Fibroblast of skin of left biceps (primary cell): ENCODE measurements at places on chromosomes 12 and 14.
A peak's percentile ranks its signal among the peaks of the same experiment; 100 is the strongest.

DNA sequence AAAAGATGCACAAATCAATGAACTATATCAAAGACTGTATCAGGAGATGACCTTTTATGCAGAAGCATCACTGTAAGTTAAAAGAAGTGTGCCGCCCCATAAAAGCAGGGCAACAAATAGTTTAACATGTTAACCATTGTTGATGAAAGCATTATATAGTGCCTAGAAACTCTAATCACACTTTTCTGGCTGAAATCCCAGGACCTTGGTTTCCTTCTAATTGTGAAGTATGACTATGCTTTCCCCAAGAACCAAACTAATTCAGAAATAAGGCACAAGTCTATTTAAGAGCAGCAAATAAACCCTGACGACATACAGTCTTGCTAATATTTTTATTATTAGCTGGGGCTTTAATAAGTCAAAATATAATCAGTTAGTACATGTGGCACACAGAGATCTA is 21.7 kb downstream of the RACGAP1 start:
- no peak for DNase-seq

GRCh38 chr14:22715186-22715812 is 51.2 kb upstream of the OXA1L start:
- DNase-seq: no peak

GRCh38 chr14:99721792-99722516 is 37.9 kb downstream of the CYP46A1 start:
- no peak for DNase-seq

GRCh38 chr12:52268212-52268611 is 6.2 kb upstream of the KRT86 start:
- DNase-seq: no peak

DNA sequence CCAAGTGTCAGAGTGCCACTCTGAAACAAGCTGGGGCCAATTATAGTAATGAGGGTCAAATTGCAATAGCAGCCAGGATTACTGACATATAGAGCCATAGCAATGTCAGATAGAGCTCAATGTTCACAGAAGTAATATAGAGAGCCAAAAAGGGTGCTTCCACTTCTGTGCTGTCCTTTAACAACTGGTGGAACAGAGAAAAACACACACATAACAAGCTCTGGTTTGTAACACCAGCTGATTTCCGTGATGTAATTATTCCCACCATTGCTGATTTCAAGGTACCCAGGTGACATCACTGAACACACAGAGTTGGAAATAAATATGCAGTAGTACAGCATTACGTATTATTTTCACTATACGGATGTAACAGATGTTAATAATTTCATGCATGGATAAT is 3.0 kb upstream of the CLEC2B start:
- DNase-seq: no peak

GRCh38 chr12:45327823-45328383 is 112.0 kb downstream of the ANO6 start:
- no peak for DNase-seq

- peak; percentile 92 for DNase-seq
Observed at GRCh38 chr14:74886001-74886400, 4.3 kb downstream of the DLST start.

GRCh38 chr12:106138633-106139421 is at the start of gene NUAK1:
Gene NUAK1 (minus strand): TSS chr12:106138954. CDS start chr12:106138653, 301 bp downstream.
- DNase-seq: no peak

DNA sequence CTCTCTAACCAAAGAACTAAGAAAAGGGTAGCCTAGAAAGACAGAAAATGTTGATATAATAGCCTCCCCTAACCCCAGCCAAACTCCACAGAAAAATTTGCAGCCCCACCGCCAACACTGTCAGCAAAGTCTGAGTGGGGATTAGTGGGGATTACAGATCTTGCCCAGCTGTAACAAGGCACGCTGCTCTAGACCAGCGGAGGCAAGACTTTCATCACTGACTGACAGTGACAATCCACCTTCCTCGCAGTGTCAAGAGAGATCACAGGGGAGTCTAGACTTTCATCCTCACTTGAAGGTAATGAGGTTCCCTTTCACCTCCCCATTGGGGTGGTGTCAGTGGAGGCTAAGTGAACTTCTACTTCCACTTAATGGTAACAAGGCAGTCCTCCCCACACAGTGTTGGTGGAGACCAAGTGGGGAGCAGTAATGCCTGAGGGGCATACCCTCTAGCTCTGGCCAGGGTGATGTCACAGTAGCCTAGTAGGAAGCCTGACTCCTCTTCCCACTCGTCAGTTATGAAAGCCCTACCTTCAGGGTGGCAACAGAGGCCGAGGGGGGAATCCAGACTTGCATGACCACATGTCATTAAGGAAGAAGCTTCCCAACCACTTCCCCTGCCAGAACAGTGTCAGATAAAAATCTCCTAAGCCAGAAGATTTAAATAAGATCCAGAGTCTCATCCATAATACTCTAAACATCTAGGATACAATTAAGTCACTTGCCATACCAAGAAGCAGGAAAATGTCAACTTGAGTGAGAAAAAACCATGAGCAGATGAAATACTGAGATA is 91.7 kb upstream of the RASSF8 start:
- no peak for DNase-seq

GRCh38 chr12:85076688-85077430 is 40.7 kb downstream of the LRRIQ1 start:
- peak; percentile 82 for DNase-seq

DNA sequence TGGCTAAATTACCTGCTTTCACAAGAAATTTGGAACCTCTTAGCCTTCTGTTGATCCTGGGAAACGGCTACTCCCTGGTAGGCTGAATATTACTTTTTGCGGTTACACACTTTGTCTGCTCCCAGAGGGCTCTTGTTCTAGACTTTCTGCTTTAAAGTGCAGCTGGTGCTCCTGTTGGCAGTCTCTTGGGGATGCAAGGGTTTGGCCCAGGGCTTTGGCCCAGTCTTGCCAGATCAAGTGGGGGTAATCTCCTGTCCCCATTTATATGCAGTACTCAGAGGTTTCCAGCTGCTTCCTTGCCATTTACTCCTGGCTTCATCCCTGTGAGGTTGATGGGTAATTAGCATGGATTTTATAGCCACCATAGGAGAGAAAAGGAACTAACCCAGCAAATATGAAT is 558.2 kb upstream of the MIS18BP1 start:
- DNase-seq: no peak

- no peak for DNase-seq
Observed at GRCh38 chr12:118706437-118706836, 274.9 kb upstream of the SRRM4 start.

GRCh38 chr14:46250113-46250703 is 401.4 kb downstream of the RPL10L start:
- no peak for DNase-seq

DNA sequence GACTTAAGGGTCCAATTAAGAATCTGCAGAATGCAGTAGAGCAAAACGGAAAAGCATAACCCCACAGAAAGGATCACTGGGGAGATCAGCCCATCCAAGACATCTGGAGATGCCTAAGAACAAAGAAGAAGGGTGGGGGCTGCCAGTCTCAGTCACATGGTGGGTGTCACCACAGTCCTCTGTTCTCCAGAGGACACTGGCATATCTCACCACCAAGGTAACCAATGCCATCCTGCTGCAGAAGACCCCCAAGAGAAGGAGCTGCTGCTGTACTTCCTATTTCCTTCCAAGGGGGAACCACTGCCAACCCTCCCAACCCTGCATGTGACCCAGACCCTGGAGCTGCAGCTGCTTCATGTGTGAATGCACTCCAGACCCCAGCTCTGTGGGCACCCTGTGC is 91.2 kb downstream of the PTGER2 start:
- DNase-seq: no peak

- peak; percentile 72 for DNase-seq
Observed at GRCh38 chr12:123659996-123660727, 10.8 kb upstream of the TCTN2 start.

DNA sequence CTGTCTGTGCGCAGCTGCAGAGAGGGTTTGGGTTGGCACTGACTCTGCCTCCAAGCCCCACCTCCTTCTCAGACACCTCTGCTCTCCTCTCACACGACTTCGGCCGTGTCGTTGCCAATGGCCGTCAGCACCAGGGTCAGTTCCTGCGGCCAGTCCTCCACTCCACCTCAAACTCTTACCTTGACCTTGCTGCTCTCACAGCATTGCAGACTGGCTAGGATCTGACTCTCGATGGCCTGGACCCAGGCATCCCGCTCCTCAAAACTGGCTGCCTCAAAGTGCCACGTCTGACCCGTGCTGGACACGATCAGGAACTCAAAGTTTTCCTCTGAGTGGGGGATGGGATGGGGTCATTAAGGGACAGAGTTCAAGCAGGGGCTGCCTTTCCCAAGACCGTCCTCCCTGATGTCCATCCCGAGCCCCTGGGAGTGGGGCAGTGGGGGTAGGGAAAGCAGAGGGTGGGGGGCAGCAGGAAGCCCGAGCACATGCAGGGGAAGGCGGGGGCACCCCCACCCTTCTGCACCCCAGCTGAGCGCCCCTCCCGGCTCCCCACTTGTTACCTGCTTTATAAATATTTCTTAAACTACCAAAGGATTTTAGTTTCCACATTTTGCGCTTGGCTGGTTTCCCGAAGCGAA is 10.7 kb downstream of the AGAP2 start:
- no peak for DNase-seq

DNA sequence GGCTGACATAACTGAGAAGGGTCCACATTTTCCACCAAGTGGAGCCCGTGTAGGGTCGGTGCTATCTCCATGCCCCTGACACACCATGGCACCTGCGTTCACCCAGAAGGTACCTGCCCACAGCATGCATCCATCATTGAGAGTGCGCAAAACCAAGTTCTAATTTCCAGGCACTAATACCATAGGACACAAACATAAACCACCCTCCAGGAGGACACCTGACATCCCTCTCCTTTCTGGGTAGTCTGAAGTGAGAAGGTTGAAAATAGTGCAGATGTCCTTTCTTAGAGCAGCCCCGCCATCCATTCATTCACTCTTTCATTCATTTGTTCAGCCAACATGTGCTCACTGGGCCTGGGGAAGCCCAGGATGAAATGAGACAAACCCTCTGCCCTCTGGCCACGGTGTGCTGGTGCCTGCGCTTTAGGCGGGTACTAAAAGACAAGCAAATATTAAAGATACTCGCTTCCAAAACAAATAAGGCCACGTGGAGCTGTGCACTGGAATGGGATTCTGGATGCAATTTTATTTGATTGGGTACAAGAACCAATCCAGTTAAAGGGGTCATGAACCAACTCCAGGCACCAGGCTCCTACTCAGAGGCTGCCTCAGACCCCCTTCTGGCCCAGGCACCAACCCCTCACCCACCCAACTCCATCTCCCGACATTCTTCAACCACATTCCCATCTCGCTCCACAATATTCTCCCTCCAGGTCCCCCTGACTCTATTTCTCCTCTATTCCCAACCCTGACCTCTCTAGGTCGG is 1.2 kb downstream of the TTC7B start:
- no peak for DNase-seq

GRCh38 chr14:103014466-103015228 is 42.7 kb downstream of the CDC42BPB start:
- peak; percentile 44 for DNase-seq

GRCh38 chr12:110908377-110909152 is 11.8 kb downstream of the MYL2 start:
- no peak for DNase-seq

DNA sequence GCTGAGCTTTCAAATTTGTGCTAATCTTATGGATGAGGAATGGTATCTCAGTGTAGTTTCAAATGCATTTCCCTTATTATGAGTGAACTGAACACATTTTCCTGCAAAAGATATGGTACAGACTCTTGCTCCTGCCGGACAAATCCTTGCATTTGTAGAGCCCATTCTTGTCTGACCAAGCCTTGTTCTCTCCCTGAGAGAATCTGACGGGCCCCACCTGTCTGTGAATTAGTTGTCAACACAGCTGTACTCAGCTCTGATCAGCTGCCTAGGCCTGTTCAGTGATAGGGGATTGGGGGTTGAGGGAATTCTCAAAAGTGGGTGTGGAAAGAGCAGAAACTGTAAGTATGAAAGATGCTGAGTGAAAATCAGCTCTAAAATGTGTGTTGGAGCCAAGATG is 42.8 kb upstream of the SCN8A start:
- no peak for DNase-seq

GRCh38 chr12:129152351-129153104 is 299.2 kb downstream of the GLT1D1 start:
- DNase-seq: no peak

- peak; percentile 95 for DNase-seq
Observed at GRCh38 chr12:57893431-57894353, 47.2 kb upstream of the CTDSP2 start.

DNA sequence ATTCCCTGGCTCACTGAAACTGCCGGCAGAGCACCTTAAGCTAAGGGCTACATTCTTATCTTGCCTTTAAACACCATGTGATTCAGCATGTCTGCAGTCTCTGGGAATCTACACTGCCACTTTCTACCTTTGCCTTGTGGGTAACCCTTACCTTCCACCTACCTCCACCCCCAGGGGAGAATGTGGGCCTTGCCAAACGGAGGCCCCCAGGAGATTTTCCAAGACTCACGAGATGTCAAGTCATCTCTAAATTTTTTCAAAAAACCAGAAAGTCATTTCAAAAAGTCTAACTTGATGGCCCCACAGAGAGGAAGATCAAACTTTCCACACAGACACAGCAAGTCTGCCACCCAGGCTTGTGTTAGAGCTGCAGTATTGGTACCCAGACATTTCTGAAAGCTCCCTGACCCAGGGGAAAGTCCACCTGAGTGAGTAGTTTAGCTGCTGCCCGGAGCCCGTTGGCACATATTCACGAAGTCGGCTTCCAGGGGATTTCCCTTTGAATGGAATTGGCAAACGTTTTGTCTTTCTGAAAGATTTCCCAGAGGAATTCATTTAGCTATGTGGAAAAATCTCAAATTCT is 4.7 kb upstream of the PSMA6 start:
- no peak for DNase-seq

DNA sequence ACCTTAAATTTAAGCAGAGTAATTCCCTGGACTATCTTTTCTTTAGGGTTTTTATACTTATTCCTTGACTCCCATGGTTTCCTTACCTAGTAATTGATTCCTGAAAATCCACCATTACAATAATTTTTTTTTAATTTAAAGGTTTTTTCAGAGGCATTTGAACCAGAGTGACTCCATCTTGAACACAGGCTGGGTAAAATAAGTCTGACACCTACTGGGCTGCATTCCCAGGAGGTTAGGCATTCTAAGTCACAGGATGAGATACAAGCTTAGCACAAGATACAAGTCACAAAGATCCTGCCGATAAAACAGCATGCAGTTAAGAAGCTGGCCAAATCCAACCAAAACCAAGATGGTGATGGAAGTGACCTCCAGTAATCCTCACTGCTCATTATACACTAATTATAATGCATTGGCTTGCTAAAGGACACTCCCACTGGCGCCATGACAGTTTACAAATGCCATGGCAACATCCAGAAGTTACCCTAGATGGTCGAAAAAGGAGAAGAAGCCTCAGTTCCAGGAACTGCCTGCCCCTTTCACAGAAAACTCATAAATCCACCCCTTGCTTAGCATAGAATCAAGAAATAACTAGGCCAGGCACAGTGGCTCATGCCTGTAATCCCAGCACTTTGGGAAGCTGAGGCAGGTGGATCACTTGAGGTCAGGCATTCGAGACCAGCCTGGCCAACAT is 53.6 kb downstream of the SLC25A21 start:
- DNase-seq: no peak

DNA sequence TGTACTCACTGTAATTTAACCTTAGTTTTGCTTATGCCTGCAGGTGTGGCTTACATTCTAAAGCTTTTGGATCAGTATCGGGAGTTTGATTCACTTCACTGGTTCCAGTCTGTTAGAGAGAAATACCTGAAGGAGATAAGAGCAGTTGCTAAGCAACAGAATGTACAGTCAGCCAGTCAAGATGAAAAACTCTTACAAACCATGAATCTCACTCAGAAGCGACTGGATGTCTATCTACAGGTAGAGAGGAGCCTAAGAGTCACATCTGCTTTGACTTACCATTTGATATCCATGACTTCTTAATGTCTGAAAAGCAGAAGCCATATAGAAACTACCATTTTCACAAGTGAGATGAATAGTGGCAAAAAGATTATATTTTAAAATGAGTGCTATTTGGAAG is 56.5 kb downstream of the WASHC4 start:
- no peak for DNase-seq
